NCI-H1048 (cell line): ENCODE measurements at places on chromosomes 5 and 9.

- no peak for DNase-seq
These were observed 384.8 kb upstream of the MEF2C start for GRCh38 chr5:89267788-89268187.

DNA sequence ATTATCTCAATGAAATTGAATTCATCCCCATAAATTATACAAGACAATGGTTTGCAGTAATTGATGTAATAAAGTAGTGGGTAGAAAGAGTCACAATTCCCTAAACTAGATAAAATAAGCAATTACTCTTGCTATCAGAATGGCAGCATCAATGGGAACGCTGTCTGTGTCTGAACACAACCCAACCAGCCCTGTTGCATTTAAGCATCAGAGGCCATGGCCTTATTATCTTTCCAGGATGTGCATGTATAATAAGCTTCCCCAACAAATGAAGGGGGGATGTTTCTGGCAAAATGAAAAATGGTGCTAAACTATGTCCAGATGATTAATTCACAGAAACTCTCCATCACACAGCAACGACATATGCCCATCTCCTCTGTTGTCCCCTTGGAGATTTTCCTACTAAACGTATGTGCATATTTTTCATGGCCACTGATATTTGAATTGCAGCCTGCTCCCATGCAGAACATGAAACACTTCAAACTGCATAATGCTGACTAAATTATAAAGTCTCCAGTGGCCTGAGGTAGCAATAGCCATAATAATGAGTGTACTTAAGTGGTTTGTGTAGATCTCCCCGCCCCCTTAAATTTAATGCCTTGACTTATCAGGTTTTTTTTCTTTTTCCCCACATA lies 306.9 kb upstream of the ADAMTS16 start:
- no peak for DNase-seq

DNA sequence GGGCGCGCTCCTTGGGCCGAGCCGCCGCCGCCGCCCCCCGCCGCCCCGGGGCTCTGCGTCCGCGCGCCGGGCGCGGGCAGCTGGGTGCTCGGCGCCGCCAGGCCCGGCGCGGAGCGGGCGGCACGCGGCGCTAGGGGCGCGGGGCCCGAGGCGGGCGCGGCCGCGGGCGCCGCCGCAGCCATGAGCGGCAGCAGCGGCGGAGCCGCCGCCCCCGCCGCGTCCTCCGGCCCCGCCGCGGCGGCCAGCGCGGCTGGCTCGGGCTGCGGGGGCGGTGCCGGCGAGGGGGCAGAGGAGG lies 351 bp downstream of the TRIO start:
- DNase-seq, result no peak

DNA sequence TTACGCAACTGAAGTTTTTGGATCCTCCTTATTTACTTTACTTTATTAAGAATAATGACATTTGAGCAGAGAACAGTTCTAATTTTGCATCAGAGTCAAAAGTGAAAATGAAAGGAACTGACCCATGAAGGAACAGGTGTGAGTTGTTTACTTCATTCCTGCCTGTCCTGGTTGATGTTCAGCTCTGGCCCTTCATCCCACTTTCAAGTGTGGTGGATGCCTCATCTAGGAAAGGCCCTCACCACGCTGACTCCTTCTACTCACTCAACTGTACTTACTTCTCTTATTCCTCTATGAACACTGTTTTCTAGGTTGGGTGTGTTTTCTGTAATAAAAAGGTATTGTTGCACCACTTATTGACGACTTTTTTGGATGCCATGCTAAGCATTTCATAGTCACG lies 61.8 kb upstream of the PLEKHG4B start:
- no peak for DNase-seq

DNA sequence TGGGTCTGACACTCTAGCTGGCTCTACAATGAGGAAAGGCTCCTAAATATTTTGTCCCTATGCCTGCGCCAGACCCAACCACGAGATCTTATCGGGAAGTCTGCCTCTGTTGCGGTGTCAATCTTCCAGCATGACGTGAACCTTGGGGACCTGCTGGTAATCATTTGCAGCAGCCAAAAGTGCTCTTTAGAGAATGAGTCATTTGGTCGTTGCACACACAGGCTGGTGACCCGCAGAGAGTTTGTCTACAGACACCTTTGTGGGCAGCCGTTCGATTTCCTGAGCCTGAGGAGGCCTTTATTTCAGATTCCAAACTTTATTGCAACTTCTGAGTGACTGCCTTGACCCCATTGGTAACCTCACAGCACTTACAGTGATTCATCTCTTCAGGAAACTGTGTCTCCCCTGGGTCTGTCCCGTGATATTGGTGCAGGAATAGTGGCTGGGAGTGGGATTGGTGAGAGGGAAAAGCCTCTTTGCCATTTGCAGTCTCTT lies 326.1 kb downstream of the NSG2 start:
- no peak for DNase-seq

DNA sequence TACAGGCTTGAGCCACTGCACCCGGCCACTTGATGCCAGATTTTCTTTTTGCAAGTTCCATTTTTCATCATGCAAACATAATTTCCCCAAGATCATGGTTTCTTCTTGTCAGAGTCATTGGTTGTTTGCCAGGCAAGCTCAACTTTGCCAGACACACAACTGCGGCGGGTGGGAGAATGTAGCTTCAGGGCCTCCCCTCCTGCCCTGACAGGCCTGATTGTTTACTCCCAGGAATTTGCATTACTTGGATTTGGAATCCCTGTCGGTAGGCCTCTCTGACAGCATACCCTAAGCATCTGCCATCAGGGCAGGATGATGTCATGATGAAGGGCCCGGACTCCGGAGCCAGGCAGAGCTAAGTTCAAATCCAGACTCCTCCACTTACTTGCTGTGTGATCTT lies 15.1 kb downstream of the RPS14 start:
- no peak for DNase-seq

GRCh38 chr9:19630760-19631159 lies 158.1 kb downstream of the SLC24A2 start:
- no peak for DNase-seq

GRCh38 chr9:18362901-18363685 lies 110.9 kb upstream of the ADAMTSL1 start:
- DNase-seq, result no peak

- no peak for DNase-seq
These were observed 52.6 kb upstream of the CXCL14 start for GRCh38 chr5:135631391-135631790.

DNA sequence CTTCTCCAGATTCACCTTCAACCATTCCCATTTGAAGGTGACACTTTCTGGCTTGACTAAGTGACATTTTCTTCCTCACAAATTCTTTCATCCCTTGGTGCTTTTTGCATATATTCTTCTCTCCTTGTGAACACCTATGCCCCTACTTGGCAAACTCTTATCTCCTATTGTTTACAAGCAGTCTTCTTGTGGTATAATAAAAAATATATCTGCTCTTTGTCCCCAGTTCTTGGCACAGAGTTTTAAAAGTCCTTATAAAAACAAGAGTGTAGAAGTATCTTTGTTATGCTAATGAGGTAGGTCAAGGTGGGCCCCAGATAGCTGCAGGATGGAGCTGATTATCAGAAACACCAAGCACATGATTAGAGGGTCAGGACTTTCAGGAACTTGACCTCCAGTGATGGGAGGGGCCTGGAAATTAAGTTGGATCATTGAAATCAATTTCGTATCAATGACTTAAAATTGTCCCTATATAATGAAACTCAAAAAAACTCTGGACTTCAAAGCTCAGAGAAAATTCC lies 38.0 kb downstream of the TMEM161B start:
- no peak for DNase-seq

DNA sequence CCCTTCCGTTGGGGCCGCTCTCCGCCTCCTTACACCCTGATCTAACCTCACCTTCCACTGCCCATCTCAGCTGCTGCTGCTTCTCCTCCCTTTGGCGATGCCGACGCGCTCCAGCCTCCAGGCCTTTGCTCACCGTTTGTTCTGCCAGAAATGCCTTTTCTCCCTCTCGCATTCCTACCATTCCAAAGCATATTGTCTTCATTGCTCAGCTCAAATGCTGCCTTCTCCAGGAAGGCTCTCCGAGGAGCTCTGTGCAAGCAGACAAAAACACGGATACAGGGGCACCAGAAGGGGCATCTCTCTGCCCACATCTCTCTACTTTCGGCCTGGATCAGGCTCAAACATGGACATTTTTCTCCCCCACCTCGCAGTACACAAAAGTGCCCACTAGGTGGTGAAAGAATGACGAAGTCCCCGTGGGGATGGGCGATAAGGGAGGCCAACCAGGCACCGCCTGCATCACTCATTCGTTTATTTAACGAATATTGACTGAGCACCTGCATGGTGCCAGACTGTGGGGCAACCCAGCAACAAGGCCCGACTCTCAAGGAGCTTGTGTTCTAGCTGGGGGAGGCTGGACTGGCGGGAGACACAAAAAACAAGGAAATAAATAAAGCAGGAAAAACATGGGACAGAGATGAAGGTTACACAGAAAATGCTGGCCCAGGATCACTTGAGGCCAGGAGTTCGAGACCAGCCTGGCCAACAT lies 7.3 kb upstream of the GRHPR start:
- peak; percentile 24 for DNase-seq

- no peak for DNase-seq
These were observed 61.6 kb upstream of the GNE start for GRCh38 chr9:36319806-36320205.

- DNase-seq, result no peak
These were observed 32.3 kb upstream of the FAM81B start for GRCh38 chr5:95358848-95359247.

DNA sequence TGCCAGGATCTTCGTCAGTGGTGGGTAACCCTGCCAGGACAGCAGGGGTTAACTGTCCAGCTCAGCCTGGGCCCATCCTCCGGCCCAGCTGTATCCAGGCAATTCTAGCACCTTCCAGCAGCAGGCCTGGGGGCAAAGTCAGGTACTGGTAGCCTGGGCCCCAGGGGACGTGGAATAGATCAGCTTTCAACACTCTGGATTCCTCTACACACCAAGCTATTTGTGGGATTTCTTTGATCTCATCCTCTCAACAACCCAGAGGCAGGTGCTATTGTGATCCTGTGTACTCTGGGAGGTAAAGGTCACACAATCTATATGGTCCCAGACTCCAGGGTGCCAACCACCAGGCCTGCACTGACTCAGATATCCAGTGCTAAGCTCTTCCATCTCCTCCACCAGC lies 8.7 kb upstream of the SPOUT1 start:
- DNase-seq, result no peak

DNA sequence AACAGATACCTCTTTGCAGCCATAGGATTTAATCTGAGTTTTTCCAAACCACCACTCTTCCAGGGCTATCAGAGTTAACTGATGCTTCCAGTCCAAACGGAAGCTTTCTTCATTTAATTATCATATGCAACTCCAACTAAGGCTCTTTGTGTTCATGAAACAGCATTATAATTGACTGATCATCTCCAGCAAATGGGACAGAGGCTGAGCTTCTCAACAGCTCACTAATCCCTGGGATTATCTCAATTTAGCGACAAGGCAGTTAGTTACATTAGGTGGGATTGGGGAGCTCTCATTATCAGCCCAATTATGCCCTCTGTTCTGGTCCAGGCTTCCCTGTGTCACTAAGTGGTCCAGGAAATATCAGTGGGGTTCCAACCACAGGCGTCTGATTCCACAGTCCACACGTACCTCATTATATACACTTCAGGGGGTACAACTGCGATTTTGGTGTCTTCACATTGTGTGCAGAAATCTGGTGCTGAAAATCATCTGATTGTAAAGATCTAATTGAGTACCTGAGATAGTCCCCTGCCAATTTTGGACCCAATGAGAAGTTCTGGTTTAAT lies 313.5 kb upstream of the PANK3 start:
- no peak for DNase-seq

- DNase-seq, result no peak
These were observed 83.6 kb downstream of the ENC1 start for GRCh38 chr5:74556631-74557595.

DNA sequence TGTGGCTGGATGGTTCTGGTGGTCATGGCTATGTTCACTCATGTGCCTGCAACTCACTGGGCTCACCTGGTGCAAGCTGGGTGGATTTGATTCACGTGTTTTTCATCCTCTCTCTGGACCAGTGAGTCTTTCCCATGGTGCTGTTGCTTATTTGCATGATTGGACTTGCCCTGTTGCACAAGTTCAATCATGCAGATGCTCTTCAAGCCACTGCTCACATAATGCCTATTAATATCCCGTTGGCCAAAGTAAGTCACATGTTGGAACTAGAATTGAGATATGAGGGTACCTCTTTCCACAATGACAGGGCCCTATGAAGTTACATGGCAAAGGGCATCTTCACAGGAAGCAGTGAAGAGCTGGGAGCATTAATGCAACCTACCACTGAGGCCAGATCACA lies 26.5 kb upstream of the MROH2B start:
- no peak for DNase-seq

DNA sequence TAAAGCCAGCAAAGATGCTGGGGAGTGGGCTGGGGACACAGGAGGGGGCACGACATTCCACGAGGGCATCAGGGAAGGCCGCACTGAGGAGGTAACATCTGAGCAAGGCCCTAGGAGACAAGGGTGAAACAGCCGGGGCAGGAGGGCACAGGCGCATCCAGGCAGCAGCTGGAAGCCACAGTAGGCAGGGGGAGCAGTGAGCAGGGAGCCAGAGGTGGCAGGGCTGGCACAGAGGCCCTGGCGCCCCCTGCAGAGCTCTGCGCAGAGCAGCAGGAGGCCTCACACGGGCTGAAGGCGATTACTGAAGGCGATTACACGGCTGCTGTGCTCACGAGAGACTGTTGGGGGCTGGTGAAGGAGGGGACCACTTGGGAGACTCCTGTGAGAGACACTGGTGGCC lies 15.4 kb downstream of the LMAN2 start:
- no peak for DNase-seq

DNA sequence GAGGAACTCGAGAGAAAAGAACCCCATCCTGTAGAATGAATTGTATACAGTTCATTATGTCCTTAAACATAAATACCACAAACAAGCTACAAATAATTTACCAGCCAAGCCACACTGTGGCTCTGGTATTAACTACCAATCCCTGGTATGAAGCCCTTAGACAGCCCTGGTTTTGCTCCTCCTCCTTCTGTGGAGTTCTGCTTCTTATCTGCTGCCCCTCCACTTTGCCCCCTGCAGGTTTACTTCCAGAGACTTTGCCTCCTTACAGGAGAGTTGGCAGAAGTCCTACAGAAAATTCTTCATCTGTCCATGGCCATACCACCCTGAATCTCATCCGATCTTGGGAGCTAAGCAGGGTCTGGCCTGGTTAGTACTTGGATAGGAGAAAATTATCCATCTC lies 219.8 kb downstream of the ACTL7B start:
- no peak for DNase-seq

DNA sequence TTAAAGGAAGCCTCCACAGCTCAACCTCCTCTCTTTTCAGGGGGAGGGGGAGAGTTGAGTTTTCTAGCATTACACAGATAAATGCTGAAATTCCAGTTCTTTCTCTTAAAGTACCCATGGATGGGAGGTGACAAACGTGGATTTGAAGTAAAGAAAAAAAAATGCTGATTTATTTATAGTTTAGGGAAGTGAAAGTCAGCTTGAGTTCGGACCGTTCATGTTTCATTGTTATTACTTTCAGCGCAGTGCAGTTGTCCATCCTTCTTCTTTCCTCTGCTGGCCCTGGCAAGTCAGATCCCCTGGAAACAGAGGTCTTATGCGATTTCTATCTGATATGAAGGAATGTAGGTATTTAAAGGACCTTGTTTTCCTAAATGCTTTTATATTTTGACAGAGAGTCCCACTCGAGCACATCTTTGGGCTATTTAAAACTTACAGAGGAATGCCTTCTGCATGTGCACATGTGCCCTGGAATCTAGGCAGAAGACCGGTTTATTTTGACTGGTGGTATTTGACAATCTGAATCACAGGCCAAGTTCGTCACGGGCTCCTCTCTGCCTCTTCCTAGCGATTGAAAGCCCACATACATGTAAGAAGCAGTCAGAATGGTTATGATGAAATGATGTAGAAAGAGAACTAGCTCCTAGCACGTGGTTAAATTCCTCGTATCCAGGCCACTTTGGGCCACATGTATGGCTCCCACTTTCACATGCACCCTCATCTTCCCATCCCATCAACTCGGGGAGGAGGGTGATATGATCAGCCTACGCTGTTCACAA lies 385.2 kb upstream of the KLF4 start:
- no peak for DNase-seq
